ENCODE measurements at places on chromosomes 12 and 14. TPM values are rescaled to one million over a fixed set of nuclear protein-coding genes. Genes with fewer than 3 reads are reported as not detected.
A peak's percentile ranks its signal among the peaks of the same experiment; 100 is the strongest.

GRCh38 chr12:51318846-51319599, 5.0 kb downstream of the BIN2 start:
- no peaks in the 10 kb centered on the region for H3K4me1 ChIP-seq

The CLEC12A gene
- total RNA-seq = not detected

DNA sequence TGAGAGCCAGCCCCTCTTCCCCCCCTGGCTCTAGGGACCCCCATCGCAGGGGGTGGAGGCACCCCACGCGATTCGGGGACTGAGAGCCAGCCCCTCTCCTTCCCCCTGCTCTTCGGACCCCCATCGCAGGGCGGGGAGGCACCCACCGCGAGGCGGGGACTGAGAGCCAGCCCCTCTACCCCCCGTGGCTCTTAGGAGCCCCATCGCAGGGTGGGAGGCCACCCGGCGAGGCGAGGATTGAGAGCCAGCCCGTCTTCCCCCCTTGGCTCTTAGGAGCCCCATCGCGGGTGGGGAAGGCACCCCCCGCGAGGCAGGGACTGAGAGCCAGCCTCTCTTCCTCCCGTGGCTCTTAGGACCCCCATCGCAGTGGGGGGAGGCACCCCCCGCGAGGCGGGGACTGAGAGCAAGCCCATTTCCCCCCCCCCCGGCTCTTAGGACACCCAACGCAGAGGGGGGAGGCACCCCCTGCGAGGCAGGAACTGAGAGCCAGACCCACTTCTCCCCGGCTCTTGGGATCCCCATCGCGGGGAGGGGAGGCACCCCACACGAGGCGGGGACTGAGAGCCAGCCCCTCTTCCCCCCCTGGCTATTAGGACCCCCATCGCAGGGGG, 45.6 kb downstream of the DDX11 start:
- no peak for DNase-seq
- no peaks in the 10 kb centered on the region for H3K27me3 ChIP-seq
- H3K27ac ChIP-seq = no peak overlapping the region

The GPRC5D gene
- total RNA-seq = not detected

- H3K4me3 ChIP-seq = no peak overlapping the region
- no peaks in the 10 kb centered on the region for H3K36me3 ChIP-seq
- H3K27me3 ChIP-seq = no peaks in the 10 kb centered on the region
Measured at GRCh38 chr12:68630050-68630449, 19.4 kb downstream of the RAP1B start.

DNA sequence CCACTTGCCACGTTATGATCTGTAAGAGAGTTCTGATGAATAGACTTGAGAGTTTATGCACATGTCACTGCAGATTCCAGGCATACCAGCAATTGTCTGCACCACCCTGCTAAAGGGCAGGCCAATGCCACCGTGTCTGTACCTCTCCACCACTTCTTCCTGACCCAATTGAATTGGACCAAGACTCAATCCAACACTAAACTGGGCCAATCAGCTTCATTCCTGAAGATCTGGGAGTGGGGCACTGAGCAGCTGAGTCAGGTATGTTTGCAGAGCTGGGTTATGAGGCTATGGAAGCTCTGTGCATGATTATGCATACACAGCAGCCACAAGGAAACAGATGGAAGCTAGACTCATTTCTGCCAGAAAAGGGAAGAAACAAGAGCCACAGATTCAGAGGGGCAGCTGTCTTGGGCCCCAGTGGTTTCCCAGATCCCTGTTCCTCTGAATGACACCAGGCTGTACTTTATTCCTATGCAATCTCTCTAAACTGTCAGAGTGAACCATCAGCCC, 28.0 kb downstream of the DAO start:
- no peaks in the 10 kb centered on the region for H3K27me3 ChIP-seq
- H3K36me3 ChIP-seq = no peaks in the 10 kb centered on the region
- H3K4me1 ChIP-seq = no peaks in the 10 kb centered on the region
- no peak overlapping the region for H3K4me3 ChIP-seq
- no peak for DNase-seq

The TMTC2 gene
- total RNA-seq = 5.6 TPM

- H3K4me3 ChIP-seq = no peak overlapping the region
- no peak overlapping the region for H3K27ac ChIP-seq
- peaks cover 1% of the 10 kb centered on the region for H3K4me1 ChIP-seq
- DNase-seq = no peak
Measured at GRCh38 chr12:24742378-24742777, 206.5 kb downstream of the BCAT1 start.

DNA sequence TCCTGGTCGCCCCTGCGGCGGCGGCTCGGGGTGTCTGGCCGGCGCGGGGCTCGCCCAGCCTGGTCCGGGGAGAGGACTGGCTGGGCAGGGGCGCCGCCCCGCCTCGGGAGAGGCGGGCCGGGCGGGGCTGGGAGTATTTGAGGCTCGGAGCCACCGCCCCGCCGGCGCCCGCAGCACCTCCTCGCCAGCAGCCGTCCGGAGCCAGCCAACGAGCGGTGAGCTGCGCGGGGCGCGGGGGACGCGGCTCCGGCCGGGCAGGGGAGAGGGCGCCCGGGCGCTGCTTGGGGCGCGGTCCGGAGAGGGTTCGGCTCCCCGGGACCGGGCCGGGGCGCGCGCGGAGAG, at the start of gene LGALS3:
TSS of gene LGALS3 (plus strand) at position 167 of the 342 bp plus-strand sequence. CDS start 8,122 bp downstream, outside the sequence.
- peak within 1 kb of the TSS; percentile 94 for H3K27ac ChIP-seq
- peaks cover 19% of the 10 kb centered on the region for H3K4me1 ChIP-seq
- no peaks in the 10 kb centered on the region for H3K36me3 ChIP-seq
- H3K27me3 ChIP-seq = no peaks in the 10 kb centered on the region

DNA sequence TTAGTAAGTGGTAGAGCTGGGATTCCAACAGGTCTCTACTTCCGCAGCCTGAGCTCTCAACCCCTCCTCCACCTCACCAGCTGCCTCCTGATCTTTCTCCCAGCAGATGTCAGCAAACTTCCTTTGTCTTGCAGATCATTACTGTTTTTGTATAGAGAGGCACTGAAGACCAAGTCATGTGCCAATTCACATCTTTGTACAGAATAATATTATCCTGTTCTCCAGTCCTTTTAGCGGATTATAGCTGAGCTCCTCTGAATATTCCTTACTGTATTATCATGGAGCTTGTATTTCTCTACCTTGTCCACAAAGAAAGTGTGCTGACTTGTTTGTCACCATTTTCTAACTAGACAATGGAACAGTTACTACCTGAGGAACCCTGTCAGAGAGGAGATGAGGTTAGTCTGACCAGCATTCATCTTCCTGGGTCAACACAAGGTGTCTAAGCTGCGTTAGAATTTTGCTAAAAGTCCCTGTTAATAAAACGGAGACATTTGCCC, 142.3 kb upstream of the ARHGAP5 start:
- H3K36me3 ChIP-seq = no peaks in the 10 kb centered on the region
- DNase-seq = peak; percentile 33
- no peaks in the 10 kb centered on the region for H3K4me1 ChIP-seq
- H3K4me3 ChIP-seq = no peak overlapping the region
- no peaks in the 10 kb centered on the region for H3K27me3 ChIP-seq
- H3K27ac ChIP-seq = no peak overlapping the region

GRCh38 chr12:26275313-26276131, 80.1 kb downstream of the SSPN start:
- H3K27me3 ChIP-seq = no peaks in the 10 kb centered on the region
- H3K4me1 ChIP-seq = peaks cover 17% of the 10 kb centered on the region
- peak overlapping the region; percentile 11 for H3K27ac ChIP-seq
- H3K4me3 ChIP-seq = no peak overlapping the region
- H3K36me3 ChIP-seq = no peaks in the 10 kb centered on the region
